Lung microvascular endothelial cell (primary cell): ENCODE measurements at places on chromosomes 3 and 15. TPM values are rescaled to one million over a fixed set of nuclear protein-coding genes. Genes with fewer than 3 reads are reported as not detected.

The STARD9 gene
- 3.5 and 9.3 TPM in 2 replicates for total RNA-seq

The IL20RB gene
- 0.22 and 0.79 TPM in 2 replicates for total RNA-seq

The STRIT1 gene
- not detected in 2 replicates for total RNA-seq

The PDZRN3 gene
- under 0.01 TPM in 1 of 2 replicates, not detected in the other for total RNA-seq

The PLIN1 gene
- under 0.01 TPM in 1 of 2 replicates, not detected in the other for total RNA-seq

The KIF7 gene
- 0.40 and 1.1 TPM in 2 replicates for total RNA-seq

The CNOT10 gene
- 18.7 and 26.2 TPM in 2 replicates for total RNA-seq

DNA sequence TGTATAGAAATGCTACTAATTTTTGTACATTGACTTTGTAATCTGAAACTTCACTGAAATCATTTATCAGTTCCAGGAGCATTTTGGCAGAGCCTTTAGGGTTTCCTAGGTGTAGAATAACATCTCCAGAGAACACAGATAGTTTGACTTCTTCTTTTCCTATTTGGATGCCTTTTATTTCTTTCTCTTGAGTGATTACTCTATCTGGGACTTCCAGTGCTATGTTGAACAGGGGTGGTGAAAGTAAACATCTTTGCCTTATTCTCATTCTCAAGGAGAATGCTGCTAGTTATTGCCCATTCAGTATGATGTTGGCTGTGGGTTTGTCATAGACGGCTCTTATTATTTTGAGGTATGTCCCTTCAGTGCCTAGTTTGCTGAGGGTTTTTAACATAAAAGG is 697.9 kb upstream of the ROBO1 start:
- no peak for DNase-seq

- peak; percentile 13 for DNase-seq
These were observed 144.0 kb upstream of the SMAD3 start for GRCh38 chr15:66921319-66921915.

- peak; percentile 86 for DNase-seq
These were observed 49.6 kb downstream of the SLMAP start for GRCh38 chr3:57805674-57806073.

GRCh38 chr3:161372321-161373260 is 1.3 kb upstream of the SPTSSB start:
- peak; percentile 17 for DNase-seq

DNA sequence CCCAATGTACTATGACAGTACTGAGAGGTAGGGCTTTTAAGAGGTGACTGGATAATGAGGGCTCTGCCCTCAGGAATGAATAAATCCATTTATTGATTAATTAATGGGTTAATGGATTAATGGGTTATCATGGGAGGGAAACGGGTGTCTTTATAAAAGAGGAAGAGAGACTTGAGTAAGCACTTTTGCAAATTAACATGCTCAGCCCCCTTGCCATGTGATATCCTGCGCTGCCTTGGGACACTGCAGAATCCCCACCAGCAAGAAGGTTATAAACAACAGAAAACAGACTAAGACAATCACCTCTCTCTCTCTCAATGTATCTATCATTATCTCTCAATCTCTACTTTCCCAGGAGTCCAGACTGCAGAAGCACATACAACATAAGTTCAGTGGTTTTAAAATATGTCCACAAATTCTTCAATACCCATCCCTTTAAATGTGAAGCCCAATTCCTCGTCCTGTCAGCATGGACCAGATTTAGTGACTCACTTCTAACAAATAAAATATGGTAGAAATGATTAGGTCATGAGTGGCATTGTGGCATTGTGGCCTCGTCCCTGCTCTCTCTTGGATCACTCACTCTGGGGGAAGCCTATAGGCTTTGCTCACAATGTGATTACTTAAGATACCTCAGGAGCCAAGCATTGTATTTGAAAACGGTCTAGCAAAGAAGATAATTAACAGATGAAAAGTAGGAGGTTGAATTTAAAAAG is 40.0 kb upstream of the IL12A start:
- no peak for DNase-seq

DNA sequence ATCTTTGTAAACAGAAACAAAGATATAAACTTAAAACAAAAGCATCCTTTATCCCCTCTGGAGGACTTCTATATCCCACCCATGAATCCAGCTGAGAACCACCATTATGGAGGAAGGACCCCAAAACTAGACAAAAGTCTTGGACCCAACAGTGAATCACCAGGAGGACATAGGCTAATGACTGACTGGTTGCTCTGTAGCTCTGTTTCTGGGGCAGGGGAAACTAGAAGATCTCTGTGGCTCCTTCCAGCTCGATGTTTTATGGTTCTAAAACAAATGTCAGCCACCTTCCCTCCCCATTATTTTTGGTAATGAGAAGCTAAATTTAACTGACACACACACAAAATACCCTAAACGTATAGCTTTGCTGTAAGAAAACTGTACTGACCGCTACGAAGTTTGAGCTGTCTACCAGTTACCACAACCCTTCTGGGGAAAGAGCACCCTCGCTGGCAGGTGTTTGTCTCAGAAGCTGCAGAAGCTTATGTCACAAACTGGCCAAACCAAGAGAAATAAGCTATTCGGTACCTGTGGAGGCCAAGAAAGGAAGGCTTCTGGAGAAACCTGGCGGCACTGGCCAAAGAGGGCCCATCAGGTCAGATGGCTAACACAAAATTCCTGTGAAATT is 36.4 kb downstream of the MB21D2 start:
- DNase-seq: no peak

GRCh38 chr15:97998307-97999071 is 38.0 kb downstream of the ARRDC4 start:
- DNase-seq: no peak

DNA sequence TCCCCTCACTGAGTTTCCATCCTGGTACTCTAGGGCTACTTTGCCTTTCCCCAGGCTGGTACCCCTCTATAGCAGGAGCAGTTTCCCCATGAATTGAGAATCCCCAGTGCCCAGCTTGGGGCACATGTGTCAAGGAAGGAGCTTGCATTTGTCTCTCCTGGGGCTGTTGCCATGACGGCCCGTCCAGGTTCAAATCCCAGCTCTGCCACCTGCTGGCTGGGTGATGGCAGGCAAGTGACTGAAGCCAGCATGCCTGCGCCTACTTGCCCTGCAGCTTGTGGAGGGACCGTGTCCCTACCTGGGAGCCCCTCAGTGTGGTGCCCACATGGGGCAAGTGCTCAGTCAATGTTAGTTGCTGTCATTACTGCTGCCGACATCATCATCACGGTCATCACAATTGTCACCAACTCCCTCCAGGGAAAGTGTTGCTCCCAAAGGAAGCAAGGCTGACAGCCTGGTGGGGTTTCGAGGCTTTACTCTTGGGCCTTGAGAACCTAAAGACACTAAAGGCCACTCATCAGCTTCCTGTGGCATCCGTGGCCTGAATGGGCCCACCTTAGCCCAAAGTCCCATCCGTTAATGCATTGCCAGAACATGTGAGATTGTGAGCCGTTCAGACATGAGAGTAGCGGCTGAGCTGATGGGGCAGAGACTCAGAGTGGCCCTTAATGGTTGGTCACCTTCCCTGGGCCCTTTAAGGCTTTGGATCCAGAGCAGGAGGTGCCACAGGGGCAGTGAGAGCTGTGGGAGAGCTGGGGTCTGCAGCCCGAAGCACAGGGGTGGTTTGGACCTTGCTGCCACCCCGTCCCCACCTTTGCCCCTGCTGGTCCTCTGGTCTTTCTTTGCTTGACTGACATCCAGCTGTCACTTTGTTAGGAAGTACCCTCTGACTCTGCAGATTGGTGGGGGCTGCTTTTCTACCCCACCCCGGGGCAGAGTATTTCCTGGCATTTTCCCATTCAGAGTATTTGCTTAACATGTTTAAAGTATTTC is 144.4 kb downstream of the DNAJB8 start:
- DNase-seq: peak; percentile 75

DNA sequence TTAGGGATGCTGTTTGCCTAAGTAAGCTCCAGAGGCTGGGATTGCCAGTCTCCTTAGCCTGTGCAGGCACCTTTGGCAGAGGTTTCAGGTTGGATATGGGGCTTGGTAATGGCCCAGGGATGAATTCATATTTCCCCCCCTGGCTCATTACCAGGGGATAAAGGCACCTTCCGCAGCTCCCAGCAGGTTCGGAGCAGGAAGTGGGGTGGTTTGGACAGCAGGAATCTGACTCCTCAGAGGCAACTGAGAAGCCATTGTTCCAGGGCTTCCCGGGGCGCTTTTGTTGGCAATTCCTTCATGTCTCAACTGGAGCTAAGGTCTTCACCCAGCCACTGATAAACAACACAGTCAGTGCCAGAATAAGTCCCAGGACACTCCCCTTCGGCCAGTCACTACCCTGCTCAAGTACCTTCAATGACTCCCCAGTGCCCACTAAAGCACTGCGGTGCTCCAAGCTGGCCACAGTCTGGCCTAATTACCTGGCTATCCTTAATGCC is 85.3 kb upstream of the SLC6A6 start:
- no peak for DNase-seq

DNA sequence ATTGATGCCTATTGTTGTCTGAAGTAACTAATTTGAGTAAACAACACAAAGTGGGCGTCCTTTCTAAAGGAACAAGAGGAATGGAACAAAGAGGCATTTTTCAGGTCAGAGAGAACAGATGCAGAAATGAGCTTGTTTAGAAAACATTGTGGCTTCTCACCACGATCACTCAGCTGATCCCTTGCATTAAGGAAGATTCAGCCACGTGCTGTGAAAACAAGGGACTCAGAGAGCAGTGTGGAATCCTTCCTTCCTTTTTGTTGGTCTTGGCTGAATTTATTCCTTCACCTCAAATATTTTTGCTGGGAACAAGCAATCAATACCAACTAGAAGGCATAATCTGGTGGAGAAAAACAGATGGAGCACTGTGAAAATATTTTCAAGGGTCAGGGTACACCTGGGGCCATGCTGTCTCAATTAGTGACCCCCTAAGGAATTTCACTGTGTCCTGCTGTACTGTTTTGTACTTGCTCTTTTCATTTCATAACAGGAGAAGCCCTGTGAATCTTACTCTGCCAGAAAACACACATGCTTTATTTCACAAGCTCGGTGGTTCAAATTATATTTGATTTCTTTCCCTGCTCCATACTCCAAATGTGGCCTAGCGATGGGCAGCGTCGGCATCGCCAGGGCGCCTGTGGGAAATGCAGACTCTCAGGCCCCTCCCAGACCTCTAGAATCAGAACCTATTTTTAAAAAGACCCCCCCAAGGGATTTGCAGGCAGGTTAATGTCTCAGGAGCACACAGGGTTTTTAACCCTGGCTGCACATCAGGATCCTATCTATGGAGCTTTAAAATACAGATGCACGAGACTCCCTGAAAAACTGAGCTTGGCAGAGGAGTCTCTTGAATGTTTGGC is 11.6 kb upstream of the SLC6A20 start:
- DNase-seq: no peak

GRCh38 chr15:97091093-97091492 is 760.6 kb downstream of the NR2F2 start:
- no peak for DNase-seq

GRCh38 chr3:126955004-126955790 is 27.7 kb upstream of the PLXNA1 start:
- DNase-seq: no peak

DNA sequence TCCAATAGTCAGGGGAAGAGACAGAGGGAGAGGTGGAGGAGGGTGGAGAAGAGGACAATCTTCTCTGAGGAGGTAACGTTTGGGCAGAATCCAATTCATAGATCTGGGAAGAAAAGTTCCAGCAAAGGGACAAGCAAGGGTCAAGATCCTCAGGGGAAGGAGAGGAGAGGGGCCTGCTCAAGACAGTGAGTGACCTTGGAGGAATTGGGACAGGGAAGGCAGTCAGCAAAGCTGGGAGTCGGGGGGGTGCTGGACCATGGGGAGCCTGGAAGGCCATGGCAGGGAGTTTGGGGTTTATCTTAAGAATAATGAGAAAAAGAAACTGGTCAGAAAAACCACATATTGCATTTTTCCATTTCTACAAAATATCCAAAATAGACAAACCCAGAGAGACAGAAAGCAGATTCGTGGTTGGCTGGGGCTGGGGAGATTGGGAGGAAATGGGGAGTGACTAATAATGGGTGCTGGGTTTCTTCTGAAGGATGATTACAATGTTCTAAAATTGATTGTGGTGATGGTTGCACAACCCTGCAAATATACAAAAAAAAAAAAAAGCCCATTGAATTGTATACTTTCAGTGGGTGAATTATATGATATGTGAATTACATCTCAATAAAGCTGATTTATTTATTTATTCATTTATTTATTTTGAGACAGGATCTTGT is 19.6 kb upstream of the SRP14 start:
- DNase-seq: no peak

DNA sequence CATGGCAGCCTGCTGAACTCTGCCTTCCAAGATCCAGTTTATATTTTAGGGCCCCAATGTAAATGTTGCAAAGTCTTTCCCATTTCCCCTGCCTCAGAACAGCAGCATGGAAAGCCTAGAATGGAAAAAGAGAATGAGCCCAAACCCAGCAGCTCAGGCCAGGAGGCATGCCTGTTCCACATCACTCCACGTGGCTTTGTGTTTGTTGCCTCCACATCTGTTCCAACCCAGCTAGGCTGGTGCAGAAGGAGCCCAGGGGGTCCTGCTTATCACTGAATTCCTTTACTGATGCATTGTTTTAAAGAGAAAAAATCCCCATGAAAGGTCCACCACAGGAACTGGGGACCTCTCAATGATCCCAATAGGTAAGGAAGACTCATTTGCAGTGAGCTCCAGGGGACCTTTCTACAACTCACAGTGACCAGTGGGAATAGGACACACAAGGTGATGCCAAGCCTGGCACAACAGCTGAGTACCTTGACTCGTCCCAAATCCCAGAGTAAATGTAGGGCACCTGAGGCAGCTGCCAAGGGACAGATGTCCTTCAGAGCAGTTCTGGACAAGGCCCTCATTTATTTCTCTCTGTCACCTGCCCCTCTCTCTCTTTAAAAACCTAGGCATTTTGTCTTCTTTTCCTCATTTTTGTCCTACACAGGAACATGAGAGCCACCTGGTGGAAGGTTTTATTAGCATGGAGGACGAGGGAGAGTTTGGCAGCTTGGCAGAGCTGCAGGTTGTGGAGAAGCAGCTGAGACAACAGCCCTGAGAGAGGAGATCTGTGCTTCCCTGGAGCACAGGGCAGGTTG is 41.7 kb upstream of the ADAMTS17 start:
- no peak for DNase-seq

GRCh38 chr15:67300266-67301025 is 45.9 kb downstream of the IQCH start:
- no peak for DNase-seq

DNA sequence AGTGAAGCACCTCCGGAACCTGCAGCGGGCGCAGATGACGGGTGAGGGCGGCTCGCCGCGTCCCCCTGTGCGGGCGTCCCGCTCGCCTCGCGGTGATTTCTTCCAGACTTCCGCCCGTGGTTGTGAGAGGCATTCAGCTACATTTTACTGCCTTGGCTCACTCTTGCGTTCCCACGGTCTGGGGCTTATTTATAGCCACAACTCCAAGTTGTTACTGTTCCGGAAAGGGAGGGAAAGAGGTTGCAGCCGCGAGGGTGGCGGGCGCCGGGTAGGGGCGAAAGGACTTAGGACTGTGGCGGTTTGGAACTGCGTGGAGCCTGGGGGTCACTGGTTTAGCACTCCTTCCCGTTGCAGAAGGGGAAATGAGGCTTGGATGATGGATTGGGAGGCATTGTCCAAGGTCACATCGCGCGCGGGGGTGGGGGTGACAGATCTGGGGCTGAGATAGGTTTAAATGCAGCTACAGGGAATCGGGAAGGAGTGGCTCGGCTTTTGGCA is 1.1 kb downstream of the HES1 start:
- peak; percentile 72 for DNase-seq
